ENCODE measurements at places on chromosomes 5 and 9.

- no peak for DNase-seq
Measured at GRCh38 chr5:119255571-119256356, 100.1 kb upstream of the TNFAIP8 start.

DNA sequence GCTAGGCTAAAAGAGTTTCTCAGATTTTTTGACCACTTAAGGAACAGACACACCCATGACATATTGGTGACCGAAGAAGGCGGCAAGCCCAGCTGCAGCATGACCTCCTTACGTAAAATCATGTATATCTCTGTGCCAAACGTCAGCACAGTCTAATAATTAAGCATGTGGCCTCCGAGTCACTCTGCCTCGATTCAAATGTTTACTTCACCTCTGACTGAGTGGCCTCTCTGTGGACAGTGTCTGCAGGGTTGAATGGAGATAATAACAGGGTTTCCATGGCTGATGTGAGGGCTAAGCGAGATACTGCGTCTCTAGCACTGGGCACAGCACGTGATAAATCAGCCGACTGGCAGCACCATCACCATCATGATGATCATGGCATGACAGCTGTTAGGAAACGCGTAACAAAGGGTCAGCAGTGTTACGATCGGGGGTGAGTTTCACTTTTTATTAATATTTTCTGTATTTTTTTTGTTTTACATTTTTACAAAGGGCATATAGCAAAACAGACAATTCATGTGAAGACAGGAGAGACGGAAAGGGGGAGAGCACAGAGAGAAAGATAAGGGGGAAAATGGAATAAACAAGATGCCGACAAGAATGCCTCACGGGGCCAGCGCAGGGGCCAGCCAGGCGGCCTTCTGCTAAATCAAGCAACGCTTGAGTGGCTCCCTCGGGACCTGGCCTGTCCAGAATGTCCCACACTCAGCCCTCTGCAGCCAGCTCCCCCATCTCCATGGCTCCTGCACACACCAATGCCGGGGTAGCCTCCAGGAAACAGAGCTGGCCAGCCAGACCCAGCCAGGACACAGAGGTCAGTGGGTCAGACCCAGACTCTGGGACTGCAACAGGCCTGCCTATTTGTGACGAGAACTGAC is 60.3 kb downstream of the ADAMTS2 start:
- no peak for DNase-seq

- no peak for DNase-seq
Measured at GRCh38 chr5:171427318-171428167, 8.1 kb downstream of the FGF18 start.

DNA sequence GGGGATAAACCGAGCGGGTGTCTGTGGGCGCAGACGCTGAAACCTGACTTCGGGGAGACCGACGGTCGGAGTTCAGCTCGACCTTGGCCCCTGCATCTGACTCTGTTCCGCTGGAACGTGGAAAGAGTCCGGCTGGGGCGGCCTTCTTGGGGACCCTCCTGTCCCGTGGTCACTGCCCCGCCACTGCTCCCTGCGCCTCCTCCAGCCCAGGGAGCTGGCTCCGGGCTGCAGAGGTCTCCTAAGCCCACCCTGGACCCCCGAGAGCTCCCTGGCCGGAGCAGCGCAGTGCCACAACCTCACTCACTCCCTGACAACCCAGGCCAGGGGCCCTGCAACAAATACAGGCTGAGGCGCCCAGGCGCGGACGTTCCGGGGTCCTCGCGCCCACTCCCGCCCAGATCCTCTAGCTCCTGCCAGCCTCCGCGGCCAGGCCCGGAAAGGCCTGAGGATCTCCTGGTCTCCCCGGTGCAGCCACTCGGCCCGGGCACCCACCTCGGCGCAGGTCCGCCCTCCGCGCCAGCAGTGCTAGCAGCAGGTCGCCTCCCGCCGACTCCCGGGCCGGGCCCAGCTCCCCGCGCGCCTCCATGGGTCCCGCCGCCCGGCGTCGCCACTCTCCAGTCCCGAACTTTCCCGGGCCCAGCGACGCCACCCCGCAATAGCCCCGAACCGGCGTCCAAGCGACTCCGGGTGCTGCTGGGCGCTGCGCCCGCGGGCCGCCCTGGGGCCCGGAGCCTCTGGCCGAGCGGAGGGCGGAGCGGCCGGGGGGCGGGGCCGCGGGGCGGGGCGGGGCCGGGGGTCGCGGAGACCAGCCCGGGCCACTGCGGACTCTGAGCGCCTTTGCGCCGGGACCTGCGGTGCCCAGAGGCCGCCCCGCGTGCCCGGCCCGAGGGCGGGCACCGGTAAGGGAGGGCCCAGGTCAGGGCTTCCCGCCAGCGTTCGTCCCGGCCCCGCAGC is 2.2 kb downstream of the LHX3 start:
- no peak for DNase-seq

- DNase-seq, result peak; percentile 35
Measured at GRCh38 chr9:80320916-80321315, 749.2 kb downstream of the TLE4 start.

DNA sequence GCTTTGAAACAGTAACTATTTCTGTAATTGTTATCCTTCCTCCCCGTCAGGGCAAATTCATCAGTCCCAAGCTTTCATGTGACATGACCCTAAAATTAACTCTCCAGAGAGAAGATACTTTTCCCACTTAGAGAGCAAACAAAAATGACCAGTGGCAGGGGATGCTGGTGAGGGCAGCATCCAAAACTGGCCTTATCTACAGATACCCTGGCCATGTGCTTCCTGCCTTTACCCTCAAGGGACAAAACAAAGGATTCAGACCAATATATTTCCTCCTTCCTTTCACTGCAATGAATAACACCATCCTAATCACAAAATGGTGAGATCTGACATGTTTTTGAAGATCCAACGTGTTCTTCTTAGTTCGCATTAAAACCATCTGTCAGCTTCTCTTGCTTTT is 267.2 kb downstream of the MAN2A1 start:
- DNase-seq, result no peak

DNA sequence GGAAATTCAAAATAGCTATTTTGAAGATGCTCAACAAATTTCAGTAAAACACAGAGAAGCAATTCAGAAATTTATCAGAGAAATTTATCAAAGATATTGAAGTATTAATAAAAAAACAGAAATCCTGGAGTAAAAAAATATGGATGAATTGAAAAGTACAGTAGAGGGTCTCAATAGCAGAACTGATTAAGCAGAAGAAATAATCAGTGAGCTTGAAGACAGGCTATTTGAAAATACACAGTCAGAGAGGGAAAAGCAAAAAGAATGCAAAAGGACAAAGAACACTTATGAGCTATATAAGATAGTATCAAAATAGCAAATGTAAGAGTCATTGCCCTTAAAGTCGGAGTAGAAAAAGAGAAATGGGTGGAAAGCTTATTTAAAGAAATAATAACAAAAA is 107.9 kb upstream of the PPP2R2B start:
- DNase-seq, result no peak

- DNase-seq, result no peak
Measured at GRCh38 chr9:134925011-134925511, 7.3 kb upstream of the FCN1 start.

- peak; percentile 79 for DNase-seq
Measured at GRCh38 chr9:127004946-127005769, 90.6 kb downstream of the RALGPS1 start.

DNA sequence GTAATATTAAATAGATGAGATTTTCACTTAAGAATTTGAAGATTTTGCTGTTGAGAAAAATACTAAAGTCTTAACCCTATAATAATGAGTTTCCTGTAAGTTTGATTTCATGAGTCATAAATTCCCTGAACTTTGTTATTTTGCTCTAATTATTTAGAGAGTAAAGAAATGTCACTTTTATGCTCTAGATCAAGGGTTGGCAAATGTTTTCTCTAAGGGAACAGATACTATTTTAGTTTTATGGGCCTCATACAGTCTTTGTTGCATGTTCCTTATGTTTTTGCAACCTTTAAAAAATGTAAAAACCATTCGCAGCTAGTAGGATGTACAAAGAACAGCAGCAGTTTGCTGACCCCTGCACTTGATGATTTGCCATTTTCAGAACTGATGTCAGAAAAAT is 480 bp upstream of the TXNDC8 start:
- peak; percentile 27 for DNase-seq

Data from adipocyte (in vitro differentiated cells).